ENCODE measurements at places on chromosomes 3 and 15.

DNA sequence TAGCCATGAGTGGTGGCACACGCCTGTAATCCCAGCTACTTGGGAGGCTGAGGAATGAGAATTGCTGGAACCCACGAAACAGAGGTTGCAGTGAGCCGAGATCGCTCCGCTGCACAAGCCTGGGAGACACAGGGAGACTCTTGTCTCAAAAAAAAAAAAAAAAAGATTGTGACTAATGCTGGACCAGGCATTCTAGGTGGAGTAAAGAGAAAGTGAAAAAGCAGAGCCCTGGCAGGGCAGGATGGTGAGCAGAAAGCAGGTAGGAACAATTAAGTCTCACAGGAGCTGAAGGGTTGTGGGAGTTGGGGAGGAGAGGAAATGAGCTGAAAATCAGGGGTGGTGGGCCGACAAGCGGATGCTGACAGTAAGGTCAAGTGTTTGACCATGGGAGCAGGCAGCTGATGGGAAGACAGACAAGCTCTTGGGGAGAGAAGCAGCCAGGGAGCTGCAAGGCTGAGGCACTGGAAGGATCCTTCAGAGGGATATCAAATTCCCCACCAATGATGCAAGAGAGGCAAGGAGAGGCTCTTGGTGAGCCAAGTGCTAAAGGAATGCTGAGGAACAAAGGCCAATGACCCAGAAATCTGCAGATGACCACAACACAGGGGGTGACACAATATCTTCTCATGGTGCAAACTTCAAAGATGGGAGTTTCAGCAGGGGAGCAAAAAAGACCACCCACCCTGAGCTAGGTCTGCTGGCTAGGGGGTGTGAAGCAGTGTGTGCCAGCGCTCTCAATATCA is 251.1 kb downstream of the ULK4 start:
- no peak for DNase-seq

DNA sequence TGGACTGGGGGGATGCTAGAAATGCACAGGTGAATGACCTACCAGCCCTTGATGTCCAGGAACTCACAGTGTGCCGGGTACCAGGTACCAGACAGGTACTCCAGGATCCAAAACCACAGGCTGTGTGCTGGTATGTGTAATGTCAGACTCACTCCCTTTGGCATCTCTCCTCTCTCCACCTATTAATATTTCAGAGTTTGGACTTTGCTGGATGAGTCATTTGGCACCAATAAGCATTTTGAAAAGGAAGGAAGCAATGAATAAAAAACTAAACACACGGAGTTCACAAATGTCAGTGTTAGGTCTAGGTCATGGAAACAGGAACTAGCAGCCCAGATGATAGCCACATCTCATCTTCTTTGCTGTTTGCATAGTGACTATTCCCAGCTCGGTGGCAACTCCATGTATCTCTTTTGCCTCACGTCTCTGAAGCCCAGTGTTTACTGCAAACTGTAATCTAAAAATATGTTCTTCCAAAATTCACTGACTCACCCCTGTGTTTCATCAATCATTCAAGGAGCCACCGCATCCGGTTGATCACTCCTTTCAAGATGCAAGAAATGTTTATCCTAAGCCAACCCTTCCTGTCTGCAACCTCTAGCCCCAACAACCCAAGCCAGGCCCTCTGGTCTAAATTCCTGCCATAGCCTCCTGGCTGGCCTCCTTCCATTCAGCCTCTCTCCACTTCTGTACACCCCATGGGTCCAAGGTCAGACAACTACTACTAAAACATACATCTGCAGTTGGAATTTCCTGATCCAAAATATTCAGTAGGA is 8.4 kb downstream of the ITGB5 start:
- DNase-seq = no peak

GRCh38 chr15:96701443-96701842 is 370.9 kb downstream of the NR2F2 start:
- DNase-seq = no peak

DNA sequence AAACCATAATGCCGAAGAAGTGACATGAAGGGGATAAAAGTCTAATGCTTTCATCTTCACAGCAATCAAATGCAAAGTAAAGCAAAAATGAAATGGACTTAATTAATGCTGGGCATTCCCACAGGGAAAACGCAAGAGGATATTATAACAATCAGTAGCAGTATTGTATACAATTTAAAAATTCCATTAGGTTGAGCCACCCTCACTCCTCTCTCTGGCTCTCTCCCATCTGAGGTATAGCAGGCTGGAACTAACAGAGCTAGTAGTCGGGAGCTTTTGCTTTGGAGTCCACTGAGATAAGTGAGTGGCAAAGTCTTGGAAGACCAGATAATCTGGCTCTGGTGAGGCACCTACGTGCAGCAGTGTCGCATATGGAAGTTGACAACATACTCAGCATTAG is 33.9 kb downstream of the DET1 start:
- no peak for DNase-seq

- no peak for DNase-seq
Observed at GRCh38 chr15:82871358-82871757, 61.9 kb downstream of the WHAMM start.

DNA sequence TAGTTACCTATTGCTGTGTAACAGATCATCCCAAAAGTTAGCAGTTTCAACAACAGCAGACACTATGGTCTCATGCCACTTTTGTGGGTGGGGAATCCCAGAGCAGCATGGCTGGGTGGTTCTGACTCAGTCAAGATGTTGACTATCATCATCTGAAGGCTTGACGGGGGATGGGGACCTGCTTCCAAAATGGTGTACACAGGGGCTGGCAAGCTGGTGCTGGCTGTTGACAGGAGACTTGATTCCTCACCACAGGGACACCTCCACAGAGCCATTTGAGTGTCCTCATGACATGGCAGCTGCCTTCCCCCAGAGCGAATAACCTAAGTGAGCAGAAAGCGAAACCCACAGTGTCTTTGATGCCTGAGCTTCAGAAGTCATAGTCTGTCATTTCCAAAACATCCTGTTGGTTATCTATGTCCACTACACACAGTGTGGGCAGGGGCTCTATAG is 19.1 kb downstream of the DNAJB8 start:
- no peak for DNase-seq

DNA sequence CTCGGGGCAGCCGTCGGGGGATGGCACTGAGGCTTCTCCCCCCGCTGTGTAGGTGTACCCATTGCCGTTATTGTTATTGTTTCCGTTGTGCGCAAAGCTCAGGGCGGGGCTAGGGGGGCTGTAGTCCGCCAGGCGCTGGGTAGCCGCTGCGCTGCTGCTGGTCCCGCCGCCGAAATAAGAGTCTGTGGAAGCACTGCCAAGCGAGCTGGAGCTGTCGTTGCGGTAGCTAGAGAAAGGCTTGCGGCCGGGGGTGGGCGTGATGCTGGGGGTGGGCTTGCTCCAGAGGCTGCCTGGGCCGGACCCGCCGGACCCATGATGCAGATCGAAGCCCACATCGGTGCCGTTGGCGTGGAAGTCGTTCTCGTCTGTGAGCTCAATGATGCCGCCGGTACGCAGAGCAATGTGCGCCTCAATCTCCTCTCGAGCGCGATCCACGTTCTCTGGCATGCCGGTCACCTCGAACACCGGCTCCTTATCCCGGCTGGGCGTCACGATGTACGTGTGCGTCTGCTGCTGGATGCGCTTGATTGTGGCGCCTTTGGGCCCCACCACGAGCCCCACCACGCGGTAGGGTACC is 1.9 kb downstream of the MEX3B start:
- DNase-seq = no peak

- DNase-seq = no peak
Observed at GRCh38 chr3:55555873-55556618, 68.9 kb upstream of the WNT5A start.

DNA sequence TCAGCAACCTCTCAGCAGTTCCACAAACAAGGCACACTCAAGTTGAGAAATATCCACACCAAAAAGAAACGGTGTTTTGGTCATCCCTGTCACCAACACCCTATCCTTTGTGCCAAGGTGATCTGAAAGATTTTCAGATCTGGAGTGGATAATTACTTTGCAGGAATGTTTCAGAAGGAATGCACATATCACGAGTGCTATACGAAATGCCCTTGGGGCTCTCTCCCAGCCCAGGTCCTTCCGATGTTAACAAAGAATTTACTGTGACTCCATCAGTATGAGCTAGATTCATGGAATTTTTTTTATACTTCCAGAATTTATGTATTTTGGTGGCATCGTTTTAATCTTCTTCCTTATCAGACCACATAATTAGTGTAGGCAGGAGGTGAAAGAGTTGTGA is 105.0 kb downstream of the GRM7 start:
- DNase-seq = no peak

- DNase-seq = no peak
Observed at GRCh38 chr3:99242271-99242670, 340.8 kb upstream of the DCBLD2 start.

DNA sequence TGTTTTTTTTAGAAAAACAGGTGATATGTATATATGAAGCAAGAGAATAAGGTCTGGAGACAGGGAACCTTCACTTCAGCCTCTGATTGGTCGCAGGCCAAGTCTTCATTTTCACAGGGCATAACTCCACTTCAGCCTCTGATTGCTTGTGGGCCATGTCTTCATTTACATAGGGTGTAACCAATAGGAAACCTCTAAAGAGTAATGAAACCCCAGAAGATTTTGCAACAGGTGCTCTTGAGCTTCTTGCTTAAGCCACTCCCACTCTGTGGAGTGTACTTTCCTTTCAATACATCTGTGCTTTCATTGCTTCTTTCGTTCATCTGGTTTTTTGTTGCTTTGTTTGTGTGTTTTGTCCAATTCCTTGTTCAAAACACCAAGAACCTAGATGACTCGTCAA is 22.6 kb upstream of the SCG3 start:
- no peak for DNase-seq

All from hypothalamus (tissue), 51 donors.